Stimulated activated CD4-positive, alpha-beta T cell treated with anti-CD3 and anti-CD28 coated beads, Interleukin-1b, Interleukin-23, amount 100 ng/mL, for 48 hours (primary cell): ENCODE measurements at places on chromosomes 3 and 15.

GRCh38 chr15:74432271-74432967 is 1.3 kb downstream of the SEMA7A start:
- no peak for DNase-seq

DNA sequence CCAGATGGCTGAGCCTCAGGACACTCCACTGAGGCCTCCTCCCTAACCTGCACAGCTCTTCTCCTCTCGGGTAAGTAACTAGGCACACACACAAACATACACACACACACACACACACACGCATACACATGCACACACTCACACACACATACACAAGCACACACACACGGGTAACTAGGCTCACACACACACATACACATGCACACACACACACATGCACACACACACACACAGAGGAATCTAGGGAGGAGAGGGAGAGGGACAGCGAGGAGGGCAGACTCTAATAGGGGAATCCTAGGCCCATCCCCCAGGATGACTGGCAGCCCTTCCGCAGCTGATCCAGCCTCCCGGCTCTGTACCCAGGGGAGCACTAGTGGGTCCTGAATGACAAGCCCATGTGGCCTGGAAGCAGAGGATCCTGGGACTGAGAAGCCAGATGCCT is 177.4 kb upstream of the LINGO1 start:
- DNase-seq, result no peak

GRCh38 chr3:184746131-184747120 is 34.6 kb upstream of the MAGEF1 start:
- no peak for DNase-seq

DNA sequence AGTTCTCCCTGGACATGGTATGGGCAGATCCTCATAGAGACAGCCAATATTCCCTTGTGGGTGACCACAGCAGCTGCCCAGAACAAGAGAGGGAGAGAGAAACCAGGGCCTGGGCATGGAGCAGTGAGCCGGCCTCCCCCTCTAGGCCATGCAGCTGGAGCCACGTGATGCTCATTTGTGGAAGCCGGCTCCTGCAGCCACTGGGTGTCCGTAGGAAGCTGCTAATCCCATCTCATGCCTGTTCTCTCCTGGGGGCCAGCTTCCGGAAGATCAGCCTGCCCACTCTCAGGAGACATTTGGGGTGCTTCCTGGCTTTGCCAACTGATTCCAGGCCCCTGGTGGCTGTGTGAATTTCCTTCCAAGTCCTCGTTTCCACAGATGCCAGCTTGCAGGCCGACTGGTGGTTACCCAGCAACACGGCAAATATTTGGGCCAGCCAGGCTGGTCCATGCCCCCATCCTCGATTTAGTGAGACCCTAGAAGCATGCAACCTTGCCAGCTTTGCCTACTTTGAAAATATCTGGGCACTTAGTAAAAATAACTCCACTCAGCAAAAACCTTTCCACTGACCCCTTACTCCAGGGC is 55.3 kb downstream of the LINGO1 start:
- DNase-seq, result no peak

GRCh38 chr3:186847437-186847836 is 4.9 kb downstream of the ADIPOQ start:
- no peak for DNase-seq

- DNase-seq, result no peak
These were observed 312.8 kb downstream of the CLSTN2 start for GRCh38 chr3:140247775-140248174.

- DNase-seq, result no peak
These were observed 495.5 kb upstream of the ROBO1 start for GRCh38 chr3:80263260-80263659.

GRCh38 chr3:48367201-48367600 is 4.8 kb upstream of the FBXW12 start:
- DNase-seq, result no peak

GRCh38 chr3:32568953-32569352 is 1.7 kb downstream of the DYNC1LI1 start:
- no peak for DNase-seq

DNA sequence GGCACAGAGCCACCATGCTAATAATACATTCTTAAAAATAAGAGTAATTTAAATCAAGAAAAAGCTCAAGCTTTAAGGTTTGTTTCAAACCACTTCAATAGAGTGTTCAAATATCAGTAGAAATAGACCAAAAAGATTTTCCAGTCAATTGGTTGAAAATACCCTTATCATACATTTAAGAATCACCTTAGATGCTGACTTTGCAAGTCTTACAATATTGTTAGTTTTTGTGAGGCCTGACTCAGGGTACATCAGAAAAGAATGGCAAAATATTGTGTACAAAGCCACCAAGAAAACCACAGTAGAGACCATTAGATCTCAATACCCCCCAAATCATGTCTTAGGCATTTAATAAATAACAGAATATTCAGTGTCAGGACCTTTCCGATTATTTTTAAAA is 19.8 kb upstream of the NRG4 start:
- no peak for DNase-seq

DNA sequence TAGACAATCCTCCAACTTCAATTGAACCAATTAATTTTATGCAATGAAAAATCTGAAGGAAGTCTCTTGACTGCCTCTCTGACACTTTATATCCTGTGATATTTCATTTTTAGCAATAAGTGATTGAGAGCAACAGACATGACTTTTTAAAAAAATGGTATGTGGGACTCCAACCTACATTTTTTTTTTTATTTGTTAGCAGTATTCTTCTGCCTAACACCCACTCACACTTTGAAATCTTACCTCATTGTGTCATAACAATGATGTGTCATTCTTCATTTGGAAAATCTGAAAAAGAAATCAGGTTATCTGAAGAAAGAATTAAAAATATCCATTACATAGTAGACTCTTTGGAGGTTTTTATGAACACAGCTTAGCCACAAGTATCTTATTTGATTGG is 541.3 kb upstream of the KCNMB2 start:
- no peak for DNase-seq

- no peak for DNase-seq
These were observed 56.4 kb downstream of the PLD1 start for GRCh38 chr3:171753665-171754408.

GRCh38 chr15:90988296-90988695 is 6.0 kb downstream of the PRC1 start:
- no peak for DNase-seq

DNA sequence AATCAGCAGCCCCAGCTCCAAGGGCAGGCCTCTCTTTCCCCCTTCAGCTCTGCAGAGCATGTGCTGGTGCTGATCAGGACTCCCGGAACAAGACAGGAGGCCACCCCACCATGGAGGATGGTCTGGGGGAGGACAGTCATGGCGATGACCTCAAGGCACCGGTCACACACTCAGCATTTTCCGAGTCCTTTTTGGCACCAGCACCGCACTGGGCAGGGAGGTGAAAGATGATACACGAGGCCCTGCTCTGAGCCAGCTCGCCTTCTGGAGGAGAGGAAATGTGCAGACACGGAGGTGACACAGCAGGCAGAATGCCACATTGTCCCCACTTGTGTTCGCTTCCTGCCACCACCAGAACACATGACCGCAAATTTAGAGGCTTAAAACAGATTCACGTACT is 61.8 kb upstream of the SEC61A1 start:
- no peak for DNase-seq

GRCh38 chr3:64796607-64797399 is 109.0 kb upstream of the ADAMTS9 start:
- DNase-seq, result no peak

GRCh38 chr3:130779486-130779885 is 32.9 kb upstream of the PIK3R4 start:
- DNase-seq, result no peak

DNA sequence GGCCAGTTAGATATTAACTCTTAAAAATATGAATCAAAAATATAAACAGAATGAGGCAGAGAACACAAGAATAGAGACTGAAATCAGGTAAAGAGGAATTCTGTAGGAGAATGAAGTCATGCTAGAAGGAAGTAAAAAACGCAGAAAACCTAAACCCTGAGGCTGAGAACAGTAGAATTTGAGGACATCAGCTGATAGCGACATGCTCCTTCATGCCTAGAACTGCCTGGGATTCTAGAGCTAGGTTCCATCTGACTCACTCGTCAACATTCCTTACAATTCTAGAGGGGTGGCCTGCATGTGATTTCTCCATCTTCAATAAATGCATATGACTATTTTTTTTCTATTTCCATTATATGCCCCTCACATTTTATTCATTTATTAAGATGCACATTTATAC is 343.0 kb downstream of the ROBO1 start:
- no peak for DNase-seq

DNA sequence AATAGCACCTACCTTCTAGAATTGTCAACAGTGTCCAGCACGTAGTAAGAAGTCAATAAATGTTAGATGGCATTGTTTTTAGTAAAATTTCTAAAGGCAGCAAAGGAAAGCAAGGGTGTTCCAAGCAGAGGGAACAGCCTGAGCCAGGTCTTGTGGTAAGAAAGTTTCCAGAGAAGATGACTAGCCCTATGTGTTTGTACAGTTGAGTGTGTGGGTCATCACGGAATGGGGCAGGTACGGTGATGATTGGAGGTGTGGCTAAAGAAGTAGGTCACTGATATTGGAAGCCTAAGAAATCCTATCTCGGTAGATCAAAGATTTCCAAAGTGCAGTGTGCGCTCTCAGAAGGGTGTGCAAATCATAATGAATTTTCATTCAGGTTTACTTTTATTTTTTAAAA is 94.2 kb upstream of the BCL6 start:
- DNase-seq, result no peak

DNA sequence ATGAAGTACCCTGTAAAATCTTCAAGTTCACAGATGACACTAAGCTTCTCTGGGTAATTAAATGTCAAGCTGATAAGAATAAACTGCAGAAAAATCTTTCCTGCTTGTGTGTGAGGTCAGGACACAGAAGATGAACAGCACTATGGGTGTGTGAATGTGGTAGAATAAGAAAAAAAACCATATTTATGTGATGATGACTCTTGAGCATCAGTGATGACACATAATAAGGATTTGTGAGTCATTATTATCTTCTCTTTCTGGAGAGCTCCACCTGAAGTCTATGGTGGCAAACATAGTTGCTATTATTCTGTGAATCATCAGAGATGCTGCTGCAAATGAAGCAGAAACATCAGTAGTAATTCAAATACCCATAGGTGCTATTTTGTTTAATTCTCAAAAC is 422.4 kb downstream of the DIPK2A start:
- DNase-seq, result no peak

GRCh38 chr15:76991741-76992645 is 2.9 kb upstream of the PSTPIP1 start:
- no peak for DNase-seq

DNA sequence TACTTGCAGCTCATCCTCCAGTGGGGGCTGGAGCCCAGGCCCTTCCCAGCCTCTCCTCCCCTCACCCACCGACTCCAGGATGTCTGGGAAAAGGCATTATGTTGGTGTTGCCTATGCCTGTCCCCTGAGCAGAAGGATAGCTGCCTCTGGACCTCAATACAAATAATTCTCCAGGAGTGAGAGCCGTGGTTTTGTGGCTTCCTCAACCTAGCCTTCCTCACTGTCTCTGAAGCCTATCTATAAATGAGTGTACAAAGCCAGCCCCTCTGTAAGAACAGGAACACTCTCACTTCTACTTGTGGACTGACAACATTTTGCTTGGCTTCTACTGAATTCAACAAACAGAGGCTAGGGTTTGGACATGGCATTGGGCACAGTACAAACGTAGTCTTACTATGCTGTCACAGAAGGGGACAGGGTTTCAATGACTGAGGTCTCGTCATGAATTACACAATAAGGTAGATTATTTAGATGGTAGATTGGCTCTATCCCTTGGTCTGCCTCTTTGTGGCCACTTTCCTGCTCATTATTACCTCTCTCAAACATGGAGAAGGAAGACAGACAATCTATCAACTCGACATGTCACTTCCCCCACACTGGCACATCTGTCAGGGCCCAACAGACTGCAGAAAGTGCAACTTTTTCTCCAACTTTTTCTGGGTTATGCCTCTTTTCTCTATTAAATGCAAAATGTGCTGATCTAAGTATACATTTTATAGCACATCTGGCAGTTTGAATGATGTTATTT is 82.8 kb upstream of the MEX3B start:
- DNase-seq, result no peak

DNA sequence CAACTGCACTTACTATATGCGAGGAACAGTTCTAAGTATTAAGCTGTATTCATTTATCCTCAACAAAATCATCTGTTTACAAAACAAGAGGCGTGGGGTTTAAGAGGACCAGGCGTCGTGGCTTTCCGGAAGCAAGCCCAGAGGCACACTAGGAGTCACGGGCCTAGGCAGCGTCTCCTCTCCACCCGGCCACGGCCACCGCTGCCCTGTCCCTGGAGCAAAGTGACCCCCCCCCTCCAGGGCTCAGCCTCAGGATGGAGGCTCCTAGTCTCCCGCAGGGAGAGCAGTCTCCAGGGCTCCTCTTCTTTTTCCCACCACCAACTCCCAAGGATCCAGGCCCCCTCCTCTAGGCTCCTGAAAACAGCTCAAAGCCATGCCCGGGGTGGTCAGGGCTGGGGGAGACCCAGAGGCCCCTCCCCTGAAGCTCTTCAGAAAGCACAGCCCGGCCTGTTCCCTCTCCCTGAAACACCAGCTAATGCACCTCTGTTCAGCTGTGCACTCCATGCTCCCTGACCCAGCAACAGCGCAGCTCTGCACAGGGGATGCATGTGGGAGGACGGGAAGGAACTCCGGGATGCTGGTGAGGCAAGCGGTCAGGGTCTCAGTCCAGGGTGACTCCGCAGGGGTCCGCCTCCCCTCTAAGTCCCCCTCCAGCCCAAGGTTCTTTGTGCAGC is 16.8 kb downstream of the TNK2 start:
- DNase-seq, result no peak

- no peak for DNase-seq
These were observed 329.6 kb downstream of the UACA start for GRCh38 chr15:70433586-70434324.

GRCh38 chr15:56913670-56914069 is 4.8 kb upstream of the TCF12 start:
- no peak for DNase-seq

- DNase-seq, result no peak
These were observed 242.7 kb downstream of the THSD4 start for GRCh38 chr15:71357967-71358366.

DNA sequence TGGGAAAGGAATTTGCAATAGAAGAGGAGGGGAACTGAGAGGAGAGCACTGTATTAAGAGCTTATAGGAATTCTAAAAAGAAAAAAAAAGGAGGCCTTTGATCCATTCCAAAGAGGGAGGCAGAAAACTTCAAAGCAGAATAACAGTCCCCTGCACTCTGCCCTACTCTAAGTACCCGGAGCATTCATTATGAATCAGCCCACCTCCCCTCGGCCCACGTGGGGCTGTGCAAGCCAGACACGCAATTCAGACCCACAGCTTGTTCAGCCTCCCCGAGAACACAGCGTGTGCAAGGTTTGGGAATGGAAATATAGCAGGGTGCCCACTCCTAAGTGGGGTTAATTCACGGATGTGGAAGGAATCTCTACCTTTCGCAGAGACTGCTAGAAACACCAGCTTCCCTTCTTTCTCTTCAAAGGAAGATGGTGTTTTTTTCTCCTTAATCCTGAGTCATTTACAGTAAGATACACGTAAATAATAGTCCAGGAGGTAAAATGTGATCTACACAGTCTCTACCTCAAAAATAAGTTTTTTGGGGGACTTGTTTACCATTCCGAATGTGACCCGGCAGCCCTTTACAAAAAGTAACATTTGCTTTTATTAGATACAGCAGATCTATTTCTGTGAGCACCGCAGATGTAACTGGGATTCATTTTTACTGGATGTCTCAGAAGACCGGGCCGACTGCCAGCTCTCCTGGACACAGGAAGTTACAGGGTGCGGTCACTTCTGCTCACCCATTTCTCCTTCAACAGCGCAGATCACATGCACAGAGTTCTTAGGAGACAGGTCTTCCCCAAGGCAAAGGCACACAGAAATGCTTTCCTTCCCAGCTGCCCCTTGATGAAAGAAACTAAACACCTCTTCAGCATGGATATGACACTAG is 768.5 kb upstream of the CFAP20DC start:
- DNase-seq, result no peak

- DNase-seq, result no peak
These were observed 71.2 kb downstream of the FAM43A start for GRCh38 chr3:194756791-194757325.
